ENCODE measurements at places on chromosomes 1 and 21. TPM values are rescaled to one million over a fixed set of nuclear protein-coding genes. Genes with fewer than 3 reads are reported as not detected.
A peak's percentile ranks its signal among the peaks of the same experiment; 100 is the strongest.

ETV3L gene
- not detected for polyA plus RNA-seq

GREM2 gene
- polyA plus RNA-seq = 2.3 TPM

CHD1L gene
- polyA plus RNA-seq = 22.0 TPM

DNASE2B gene
- 0.17 TPM for polyA plus RNA-seq

LINGO4 gene
- 0.40 TPM for polyA plus RNA-seq

NAV1 gene
- polyA plus RNA-seq = 27.0 TPM

- DNase-seq = no peak
These were observed 57.6 kb downstream of the OLFML2B start for GRCh38 chr1:161966067-161966466.

DNA sequence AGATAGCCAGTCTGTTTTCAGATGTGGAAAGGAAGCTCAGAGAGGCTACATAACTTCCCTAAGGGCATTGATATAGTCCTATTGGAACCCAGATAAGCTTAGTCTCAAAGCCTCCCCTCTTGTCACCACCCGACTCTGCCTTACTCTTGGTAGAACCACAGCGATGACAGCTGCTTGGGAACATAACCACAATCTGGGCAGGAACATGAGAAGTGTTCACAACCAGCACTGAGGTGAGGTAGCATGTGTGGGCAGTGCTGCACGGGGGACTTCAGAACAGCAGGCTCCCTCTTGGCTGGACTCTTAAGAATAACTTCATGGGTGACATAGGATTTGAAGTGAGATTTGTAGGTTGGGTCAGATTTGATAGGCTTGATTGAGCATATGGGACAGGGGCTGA lies 9.3 kb upstream of the S100A10 start:
- no peak for DNase-seq

GRCh38 chr1:180123463-180123936 lies 31.2 kb upstream of the QSOX1 start:
- DNase-seq = no peak

GRCh38 chr1:150813028-150813707 lies 5.1 kb upstream of the CTSK start:
- DNase-seq = peak; percentile 45

DNA sequence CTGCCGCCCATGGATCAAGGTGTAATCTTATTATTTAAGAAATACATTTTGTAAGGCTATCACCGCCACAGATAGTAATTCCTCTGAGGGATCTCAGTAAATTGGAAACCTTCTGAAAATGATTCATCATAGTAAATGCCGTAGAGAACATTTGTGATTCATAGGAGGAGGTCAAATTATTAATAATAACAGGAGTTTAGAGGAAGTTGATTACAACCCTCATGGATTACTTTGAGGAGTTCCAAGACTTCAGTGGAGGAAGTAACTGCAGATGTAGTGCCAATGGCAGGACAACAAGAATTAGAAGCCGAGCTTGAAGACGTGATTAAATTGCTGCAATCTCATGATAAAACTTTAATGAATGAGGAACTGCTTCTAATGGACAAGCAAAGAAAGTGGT lies 280.1 kb downstream of the PTPRC start:
- DNase-seq = no peak

- DNase-seq = no peak
These were observed 239.6 kb upstream of the ADAMTS5 start for GRCh38 chr21:27206368-27206982.

- DNase-seq = no peak
These were observed 42.0 kb downstream of the ZC3H11B start for GRCh38 chr1:219570937-219571336.

DNA sequence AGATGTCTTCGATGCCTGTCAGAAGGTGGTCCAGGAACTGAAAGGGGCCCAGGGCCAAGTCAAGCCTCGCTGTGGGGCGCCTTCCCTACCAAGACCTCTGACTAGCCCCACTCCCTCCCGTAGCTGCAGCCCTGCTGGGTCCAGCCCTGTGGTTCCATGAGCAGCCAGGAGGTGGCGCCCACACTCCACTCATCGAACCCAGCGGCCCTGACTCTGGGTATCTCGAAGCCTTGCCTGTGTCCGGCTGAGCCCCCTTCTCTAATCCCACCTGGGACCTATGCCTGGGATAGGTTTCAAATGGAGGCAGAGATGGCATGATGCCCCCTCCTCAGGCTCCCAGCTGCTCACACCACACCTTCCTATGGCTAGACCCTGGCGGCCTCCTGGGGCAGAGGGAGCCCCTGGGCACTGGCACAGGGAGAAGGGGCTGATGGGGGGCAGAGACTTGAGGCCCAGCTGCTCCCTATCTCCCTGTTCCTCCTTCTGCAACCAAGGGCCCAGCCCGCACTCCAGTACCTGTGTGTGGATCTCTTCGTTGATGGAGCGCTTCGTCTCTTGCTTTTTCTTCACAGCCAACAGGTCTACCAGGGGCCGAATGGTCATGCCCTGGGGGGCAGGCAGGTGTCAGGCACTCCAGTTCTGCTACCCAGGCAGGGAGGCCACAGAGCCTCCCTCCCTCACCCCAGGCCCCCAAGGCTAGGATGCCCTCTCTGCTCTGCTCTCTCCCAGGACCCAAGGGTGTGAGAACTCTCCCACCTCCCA lies 52.0 kb downstream of the SLC9A1 start:
- DNase-seq = peak; percentile 76

GRCh38 chr1:220527279-220527907 lies 543 bp upstream of the MARK1 start:
- DNase-seq = peak; percentile 43

GRCh38 chr1:180905927-180906326 lies 6.8 kb upstream of the KIAA1614 start:
- no peak for DNase-seq

GRCh38 chr1:159647616-159648015 lies 60.0 kb downstream of the APCS start:
- no peak for DNase-seq

DNA sequence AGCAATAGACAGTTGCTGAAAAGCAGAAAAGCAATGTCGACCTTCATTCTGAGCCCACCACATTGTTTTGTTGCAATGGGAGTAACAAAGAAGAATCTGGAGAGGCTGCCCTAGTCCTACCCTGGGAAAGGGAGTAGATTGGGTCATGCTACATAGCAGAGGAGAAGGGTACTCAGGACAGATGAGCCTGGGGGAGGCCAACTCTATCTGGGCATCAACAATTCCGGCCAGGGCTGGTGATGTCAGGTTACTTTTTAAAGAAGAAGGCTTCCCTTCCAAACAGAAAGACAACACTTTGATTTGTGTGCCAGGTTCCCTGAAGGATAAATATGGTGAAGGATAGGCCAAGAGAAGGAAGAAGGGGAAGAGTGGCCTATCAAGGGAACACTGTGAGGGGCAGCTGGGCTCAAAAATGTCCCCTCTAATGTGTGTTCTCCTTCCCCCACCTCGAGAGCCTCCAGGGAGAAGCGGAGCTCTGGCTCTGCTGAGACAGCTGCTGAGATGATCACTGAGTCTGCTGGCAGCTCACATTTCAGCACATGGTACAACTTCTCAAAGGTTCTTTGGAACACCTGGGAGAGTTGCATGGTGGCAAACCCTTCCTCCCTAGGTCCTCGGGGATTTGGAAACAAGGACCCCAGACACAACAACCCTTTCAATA lies 3.2 kb upstream of the ADIPOR1 start:
- DNase-seq = no peak

GRCh38 chr1:230139741-230140140 lies 72.7 kb downstream of the GALNT2 start:
- no peak for DNase-seq

DNA sequence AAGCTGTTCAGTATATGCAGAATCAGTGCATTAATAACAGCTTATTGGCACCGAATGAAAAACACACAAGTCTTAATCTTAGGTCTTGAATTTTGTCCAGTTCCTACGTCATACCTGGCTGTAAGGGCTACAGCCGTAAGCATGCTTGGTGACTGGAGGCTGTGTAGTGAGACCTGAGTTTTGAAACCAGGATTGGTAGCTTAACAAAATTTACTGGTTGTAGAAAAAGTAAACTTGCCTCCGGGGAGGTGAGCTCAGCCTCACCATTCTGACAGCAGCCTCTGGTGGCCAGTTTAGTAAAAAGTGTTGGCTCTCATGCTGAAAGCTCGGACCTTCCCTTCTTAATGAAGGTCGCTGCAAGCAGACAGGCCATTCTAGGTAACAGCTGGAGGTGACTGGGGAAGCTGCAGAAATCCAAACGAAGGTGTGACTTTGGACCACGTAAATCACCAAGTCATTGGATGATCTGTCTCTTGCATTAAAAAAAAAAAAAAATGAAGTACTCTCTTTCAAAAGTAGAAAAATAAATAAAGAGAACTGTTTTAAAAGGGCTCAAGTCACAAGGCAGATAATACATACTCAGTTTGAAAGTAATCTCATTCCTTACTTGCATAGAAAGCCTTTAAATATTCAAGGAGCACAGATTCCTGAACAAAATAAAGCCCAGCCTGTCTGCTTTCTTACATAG lies 48.9 kb downstream of the HLCS start:
- peak; percentile 35 for DNase-seq

DNA sequence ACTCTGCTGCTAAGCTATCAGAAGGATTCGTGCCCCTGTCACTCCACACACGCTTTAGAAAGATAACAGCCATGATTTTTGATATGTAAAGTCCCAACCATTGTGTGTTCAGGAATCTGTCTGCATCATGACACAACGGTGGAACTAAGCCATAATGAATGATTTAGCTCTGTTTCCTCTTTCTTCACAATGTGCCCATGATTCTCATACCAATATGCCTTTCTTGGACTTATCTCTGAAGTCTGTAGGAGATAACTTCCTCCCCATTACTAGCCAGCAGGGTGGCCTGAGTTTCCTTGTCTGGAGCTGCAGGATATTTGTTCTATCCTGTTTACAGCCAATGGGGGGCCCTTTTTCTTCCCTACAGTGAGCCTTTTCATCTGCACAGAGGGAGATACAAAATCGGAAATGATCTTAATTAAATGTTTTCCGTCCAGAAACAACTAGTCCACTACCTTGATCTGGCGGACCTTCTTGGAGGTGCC lies 511.7 kb downstream of the USP25 start:
- DNase-seq = no peak

GRCh38 chr1:65431111-65431705 lies 10.7 kb downstream of the LEPR start:
- peak; percentile 32 for DNase-seq

GRCh38 chr21:15703932-15704331 lies 25.9 kb upstream of the USP25 start:
- DNase-seq = no peak

- no peak for DNase-seq
These were observed 17.1 kb downstream of the MTOR start for GRCh38 chr1:11245248-11245647.

DNA sequence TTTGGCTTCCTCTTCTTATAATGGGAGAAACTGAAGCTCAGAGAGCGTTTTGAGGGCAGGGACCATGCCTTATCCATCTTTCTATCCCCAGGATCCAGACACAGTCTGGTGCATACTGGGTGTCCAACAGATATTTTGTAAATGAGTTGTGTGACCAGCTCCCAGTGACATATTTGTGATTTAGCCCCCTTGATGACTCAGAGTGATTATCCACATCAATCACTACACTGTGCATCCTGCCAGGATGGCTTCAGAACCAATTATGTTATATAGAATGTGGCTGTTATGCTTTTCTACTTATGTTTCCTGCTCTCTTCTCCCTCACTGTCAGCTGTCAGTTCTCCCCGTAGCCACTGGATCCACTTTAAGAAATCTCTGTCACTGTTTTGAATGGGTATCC lies 11.3 kb downstream of the OLFML3 start:
- no peak for DNase-seq

DNA sequence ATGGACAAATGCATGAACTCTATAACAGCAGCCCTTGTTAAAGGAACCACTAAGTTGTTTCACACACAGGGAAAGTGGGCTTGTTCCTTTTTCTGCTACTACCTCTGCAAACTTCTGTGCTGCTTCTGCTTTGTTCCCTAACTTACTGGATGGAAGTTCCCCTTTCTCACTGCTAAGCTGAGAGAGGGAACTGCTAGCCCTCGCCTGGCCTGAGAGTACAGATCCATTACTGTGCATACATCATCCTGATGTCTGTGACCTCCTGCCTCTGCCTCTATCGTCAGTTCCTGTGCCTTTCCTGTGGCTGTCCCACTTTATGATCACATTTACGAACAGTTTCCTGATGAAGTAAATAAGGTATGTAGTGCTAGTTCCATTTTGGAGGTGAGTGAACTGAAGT lies 3.5 kb downstream of the GNAT2 start:
- no peak for DNase-seq

GRCh38 chr1:117089996-117090395 lies 29.9 kb downstream of the TTF2 start:
- no peak for DNase-seq

DNA sequence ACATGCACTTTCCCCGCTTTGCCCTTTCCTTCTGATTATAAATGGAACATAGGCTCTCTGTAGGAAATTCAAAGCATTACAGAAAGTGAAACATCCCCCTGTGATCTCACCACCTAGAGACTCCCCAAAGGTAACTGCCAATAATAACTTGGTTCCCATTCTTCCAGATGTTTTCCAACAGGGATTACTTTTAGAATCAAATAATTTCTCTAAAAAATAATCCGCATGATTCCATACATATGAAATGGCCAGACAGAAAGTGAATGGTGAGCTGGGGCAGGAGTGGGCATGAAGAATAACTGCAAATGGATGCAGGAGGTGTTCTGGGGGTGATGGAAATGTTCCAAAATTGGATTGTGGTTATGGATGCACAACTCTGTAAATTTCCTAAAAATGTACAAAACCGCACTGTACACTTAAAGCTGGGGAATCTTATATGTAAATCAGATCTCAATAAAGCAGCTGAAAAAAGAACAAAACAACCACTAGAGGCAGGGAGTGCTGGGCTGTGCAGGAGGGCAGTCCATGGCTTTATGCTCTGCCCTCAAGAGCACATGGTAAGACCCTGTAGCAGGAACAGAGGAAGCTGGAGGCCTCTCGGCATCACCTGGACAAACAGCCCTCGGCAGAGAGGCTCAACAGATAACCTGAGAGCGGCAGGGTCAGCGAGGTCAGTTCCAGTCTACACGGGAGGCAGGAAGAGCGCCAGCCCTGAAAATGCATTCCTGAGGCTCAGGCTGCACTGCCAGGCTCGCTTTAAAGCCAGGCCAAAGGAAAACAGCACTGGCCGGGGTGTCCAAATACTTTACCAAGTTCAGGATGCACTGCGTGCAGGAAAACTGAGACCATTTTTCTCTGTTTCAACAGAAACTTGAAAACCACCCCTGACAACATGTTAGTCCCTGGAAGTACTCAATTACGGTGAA lies 39.7 kb downstream of the CAPZB start:
- no peak for DNase-seq

GRCh38 chr1:211939876-211940468 lies 95.4 kb downstream of the INTS7 start:
- no peak for DNase-seq

DNA sequence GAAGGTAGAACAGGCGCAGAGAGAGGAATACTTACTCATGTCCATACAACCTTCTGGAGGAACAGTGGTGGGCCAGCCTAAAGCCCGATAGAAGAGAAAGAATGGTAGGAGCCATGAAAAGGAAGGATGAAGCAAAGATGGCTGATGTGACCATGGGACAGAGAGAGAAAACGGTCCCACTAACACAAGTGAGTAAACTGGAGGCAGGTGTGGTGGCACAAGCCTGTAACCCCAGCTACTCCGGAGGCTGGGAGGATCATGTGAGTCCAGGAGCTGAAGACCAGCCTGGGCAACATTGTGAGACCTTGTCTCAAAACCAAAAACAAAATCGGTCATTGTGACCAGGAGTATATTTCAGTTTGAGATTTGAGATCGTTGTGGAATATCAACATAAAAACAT lies 49.4 kb downstream of the C1orf198 start:
- no peak for DNase-seq

- DNase-seq = no peak
These were observed 31.4 kb upstream of the TARDBP start for GRCh38 chr1:10980841-10981727.

- DNase-seq = no peak
These were observed 36.7 kb downstream of the CTNNBIP1 start for GRCh38 chr1:9873385-9873784.
